Natural killer cell (primary cell): ENCODE measurements at places on chromosomes 5 and 9. TPM values are rescaled to one million over a fixed set of nuclear protein-coding genes. Genes with fewer than 3 reads are reported as not detected.

Gene ECSCR
- 0.48 TPM for total RNA-seq

DNA sequence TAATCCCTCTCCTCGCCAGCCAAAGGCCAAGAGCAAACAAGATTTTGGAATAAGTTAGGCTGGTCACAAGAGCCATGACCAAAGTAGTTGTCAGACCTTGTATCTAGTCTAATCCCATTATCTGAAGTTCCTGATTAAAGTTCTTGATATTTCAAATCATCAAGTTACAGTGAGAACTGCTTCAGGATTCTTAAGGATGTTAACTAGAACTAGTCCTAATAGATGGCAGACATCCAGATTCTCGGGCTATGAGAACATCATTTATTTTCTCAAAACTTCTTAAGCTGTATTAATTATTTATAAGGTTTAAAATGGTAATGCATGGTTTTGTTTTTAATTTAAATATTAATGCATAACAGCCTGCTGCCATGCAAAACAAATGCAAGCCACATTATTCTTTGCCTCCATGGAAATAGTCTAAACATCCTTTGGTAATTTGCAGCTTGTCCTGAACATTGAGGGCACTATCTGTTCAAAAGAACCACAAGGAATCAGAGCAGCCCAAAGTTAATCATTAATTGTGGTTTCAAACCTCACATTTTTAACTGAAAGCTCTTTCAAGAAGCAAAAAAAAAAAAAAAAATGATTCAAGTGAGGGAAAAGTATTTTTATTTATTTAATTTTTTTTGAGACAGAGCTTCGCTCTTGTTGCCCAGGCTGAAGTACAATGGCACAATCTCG lies 95.1 kb downstream of the TTC39B start:
- no peak for DNase-seq

DNA sequence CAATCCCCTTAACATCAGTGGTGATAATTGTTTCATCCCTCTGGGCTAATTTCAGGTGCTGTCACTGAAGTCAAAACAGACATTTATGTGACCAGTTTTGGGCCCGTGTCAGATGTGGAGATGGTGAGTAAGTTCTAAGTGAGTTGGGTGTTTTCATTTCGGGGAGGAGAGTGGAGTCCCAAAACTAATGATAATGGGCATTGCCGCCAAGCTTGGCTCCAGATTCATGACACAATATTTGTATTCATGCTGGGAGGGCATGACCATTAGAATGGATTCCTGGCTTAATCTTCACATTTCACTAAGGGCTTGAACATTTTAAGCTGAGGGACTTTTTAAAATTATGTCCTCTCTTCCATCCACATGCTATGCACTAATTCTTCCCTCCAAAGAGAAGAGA lies 1.4 kb downstream of the GABRA6 start:
- DNase-seq, result no peak

GRCh38 chr9:68540712-68541535 lies at the start of gene TMEM252:
Gene TMEM252 (minus strand): TSS chr9:68540883. CDS start chr9:68540814, 69 bp downstream.
- no peak for DNase-seq

DNA sequence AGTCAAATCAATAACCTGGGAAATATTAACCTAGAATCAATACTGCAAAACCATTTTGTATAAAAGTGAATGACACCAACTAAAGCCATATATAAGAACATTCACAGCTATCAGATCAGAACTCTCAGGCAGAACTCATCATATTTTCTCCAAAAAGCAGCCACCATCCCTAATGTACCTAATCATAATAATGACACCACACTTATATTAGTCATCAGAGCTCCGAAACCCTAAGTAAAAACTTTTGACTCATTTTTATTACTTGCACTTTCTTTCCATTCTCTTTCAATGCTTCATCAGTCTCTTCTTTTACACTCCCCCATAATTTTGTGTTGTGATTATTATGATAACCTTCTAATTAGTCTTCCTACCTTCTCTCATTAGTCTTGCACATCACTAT lies 45.3 kb downstream of the INSL6 start:
- no peak for DNase-seq
